ENCODE measurements at places on chromosomes 12 and 14. TPM values are rescaled to one million over a fixed set of nuclear protein-coding genes. Genes with fewer than 3 reads are reported as not detected.

DNA sequence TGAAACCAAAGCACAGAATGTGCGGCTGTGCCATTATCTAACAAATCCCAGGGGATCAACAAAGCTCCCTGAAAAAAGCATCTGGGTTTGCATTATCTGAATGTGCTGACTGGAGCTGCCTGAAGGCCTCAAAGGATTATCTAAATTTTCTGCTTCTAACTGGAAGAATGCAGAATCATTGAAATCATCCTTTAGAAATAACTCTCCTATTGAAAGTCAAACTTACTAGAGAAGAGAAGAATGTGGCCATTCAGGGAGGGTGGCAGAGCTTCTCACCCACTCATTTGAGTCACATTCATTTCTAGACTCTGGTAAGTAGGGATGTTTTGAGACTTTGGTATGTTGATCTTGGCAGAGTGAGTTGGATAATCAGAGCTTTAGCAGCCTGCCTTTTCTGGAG is 220.6 kb upstream of the RGS6 start:
- DNase-seq: no peak

The SMIM10L1 gene
- total RNA-seq: 6.4 TPM

DNA sequence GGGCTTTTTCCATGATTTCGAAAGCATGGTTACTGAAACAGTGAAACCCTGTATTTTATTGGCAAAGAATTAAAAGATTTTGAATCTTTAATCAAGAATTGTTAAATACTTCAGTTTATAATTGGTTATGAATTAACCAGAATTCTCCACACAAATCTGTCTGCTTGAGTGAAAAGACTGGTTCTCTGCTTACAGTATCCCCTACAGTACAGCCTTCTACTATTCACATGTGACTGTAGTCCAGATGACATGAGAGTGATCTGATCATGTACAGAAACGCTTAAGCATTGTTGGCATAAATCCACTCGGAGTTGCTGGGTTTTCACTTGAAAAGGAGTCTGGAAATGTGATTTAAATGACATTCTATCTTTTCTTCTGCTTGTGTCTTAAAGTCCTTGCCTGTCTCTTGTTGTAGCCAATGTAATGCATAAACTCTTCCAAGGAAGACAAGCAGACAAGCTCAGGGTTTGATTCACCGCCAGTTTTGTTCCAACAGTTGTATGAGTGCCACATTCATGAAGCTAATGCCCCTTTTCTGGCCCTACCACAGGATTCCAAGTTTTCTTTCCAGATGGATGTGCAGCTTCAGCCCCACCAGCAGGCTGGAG is 222.0 kb upstream of the LRIG3 start:
- DNase-seq: no peak

- peak; percentile 52 for DNase-seq
These were observed 641.9 kb upstream of the TBX3 start for GRCh38 chr12:115325858-115326257.

GRCh38 chr12:52926596-52927234 is 21.8 kb upstream of the KRT8 start:
- no peak for DNase-seq

GRCh38 chr12:58529897-58530741 is 390.2 kb downstream of the LRIG3 start:
- no peak for DNase-seq

The OVCH1 gene
- not detected for total RNA-seq

DNA sequence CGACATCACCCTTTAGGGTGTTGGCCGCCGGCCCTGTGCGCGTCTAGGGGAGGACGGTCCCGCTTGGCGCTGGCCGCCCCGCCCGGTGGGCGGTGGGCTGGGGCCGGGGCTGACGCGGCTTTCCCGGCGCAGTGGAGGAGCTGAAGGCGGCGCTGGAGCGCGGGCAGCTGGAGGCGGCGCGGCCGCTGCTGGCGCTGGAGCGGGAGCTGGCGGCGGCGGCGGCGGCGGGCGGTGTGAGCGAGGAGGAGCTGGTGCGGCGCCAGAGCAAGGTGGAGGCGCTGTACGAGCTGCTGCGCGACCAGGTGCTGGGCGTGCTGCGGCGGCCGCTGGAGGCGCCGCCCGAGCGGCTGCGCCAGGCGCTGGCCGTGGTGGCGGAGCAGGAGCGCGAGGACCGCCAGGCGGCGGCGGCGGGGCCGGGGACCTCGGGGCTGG is 3.6 kb downstream of the TNFAIP2 start:
- DNase-seq: peak; percentile 83

- DNase-seq: no peak
These were observed 31.0 kb upstream of the DHRS4 start for GRCh38 chr14:23922545-23922944.

The PRH2 gene
- not detected for total RNA-seq

DNA sequence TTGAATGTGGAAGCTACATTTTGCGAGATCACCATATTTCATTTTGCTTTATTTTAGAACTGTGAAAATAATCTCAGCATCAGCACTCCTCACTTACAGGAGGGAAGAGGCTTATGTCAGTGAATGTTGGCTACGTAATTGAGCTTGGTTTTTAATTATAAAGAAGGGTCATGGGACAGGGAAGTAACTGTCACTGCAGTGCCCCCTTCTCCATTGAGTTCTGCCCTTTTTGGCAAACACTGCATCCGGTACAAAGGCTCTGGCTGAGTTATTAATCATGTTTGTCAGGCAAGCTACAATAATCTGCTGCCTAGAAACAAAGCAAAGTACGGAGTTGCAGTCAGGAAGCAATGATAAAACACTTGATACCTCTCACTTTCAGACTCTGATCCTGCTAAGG is 546.7 kb downstream of the SNAPC1 start:
- no peak for DNase-seq

The TAS2R30 gene
- total RNA-seq: 1.4 TPM

The NDUFA12 gene
- total RNA-seq: 41.7 TPM

GRCh38 chr12:50394469-50395029 is 1.9 kb downstream of the FAM186A start:
- no peak for DNase-seq

- no peak for DNase-seq
These were observed 18.3 kb upstream of the SLC38A2 start for GRCh38 chr12:46390881-46391280.

The STXBP6 gene
- total RNA-seq: 0.98 TPM

DNA sequence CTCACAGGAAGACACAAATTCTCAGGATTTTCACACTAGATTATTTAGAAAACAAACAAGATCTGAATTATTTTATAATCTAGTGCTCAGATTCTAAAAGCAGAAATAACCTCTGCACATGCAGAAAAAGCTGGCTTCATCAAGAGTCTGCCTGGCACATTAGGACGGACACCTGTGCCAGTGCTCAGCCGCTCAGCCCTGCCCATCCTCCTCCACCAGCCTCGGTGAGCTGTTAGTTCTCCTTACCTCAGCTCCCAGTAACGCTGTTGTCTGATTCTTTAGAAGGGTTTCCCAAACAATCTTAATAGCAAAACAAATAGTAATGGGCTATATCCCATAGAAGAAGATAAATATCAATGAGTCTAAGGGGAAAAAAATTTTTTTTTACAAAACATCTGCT is 27.7 kb downstream of the DUSP16 start:
- DNase-seq: no peak

- DNase-seq: no peak
These were observed 71.2 kb downstream of the PPFIBP1 start for GRCh38 chr12:27595231-27595642.

DNA sequence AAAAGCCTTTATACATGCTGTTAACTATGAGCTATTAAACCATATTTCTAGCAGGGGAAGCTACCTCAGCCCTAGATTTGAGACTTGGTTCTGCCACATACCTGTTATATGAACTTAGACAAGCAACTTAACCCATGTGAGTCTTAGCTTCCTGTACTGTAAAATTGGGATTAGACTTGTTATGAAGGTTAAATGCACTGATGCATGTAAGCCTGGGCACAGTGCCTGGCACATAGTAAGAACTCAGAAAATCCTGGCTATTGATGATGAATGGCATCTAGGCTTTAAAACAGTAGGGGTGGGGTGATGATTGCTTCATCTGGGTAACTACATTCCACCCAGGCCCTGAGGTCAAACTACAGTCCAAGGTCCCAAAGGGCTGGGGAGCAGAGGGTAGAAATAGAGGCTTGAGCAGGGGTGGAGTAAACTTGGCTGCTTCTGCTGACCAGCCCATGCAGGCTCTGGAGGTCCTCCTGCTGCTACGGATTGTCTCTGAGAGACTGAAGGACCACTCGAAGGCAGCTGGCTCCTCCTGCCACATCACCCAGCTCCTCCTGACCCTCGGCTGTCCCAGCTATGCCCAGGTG is 11.3 kb downstream of the ESPL1 start:
- no peak for DNase-seq

- no peak for DNase-seq
These were observed 19.5 kb downstream of the ANO6 start for GRCh38 chr12:45235087-45236025.

GRCh38 chr12:13114251-13115052 is 11.0 kb upstream of the GSG1 start:
- no peak for DNase-seq

DNA sequence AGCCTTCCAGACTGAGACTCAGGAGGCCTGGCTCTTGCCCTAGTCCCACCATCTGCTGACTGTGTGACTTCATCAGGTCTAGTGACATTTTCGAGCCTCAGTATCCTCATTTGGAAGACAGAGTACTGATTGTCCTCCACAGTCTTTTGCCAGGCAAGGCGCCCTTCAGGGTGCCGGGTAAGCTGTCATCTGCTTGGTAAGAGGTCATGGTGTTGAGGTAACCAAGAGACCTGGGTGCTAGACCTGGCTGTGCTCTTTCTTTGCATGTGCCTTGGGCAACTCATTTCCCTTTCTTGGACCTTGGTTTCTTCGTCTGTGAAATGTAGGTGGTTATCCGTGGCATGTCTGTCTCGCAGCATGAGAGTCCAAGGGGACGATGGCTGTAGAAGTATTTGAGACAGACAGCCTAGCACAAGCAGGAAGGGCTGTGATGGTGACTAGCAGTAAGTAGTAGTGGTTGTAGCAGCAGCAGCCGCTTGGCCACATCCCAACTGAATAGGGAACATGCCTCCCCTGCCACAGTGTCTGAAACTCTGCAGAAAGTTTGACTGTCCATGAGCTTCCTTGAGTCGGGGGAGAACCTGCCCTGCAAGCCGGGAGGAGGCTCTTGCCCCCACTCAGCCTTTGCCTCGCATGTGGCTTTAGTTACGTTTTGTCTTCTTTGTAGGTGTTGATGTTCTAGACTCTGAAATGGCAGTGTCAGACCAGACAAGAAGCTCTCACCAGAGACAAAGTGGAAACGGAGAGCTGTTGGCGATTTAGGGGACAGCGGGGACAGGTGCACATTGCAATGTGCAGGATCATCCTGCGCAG is 40.3 kb downstream of the EVL start:
- DNase-seq: no peak

DNA sequence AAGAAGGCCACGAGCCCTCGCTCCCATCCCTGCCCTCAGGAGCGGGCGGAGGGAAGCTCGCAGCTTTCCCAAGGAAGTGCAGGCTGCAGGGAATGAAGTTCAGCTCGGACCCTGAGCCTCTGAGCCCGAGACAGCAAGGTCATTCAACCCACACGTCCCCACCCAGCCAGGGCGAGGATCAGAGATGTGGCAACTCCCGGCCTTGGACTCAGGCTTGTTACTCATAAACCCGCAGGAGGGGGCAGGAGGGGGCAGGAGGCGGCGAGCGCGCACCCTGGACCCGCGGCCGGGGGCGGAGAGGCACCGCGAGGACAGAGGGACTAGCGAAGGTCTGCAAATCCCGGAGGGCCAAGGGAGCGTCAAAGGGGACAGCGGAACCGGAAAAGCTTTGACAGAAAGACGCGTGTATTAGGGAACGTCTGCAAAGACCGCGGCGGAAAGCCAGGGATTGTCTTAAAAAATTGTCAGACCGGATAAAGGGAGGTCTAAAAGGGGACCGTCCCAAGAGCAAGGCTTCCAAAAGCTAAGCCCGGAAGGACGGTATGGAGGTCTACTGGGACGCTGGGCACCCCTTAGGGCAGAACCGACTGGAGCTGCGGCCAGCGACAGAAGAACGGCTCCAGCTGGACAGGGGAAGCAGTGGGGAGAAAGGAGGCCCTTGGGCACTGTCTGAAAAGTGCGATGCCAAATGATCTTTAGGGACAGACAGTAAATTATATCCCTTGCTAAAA is 611 bp upstream of the DCAF11 start:
- DNase-seq: peak; percentile 98

GRCh38 chr14:51711505-51711904 is 59.8 kb downstream of the FRMD6 start:
- DNase-seq: no peak

The AICDA gene
- total RNA-seq: not detected

GRCh38 chr12:122635471-122635870 is 67.7 kb downstream of the HCAR2 start:
- DNase-seq: no peak

The BCL11B gene
- 0.43 TPM for total RNA-seq

GRCh38 chr14:94164685-94165431 is 9.3 kb upstream of the PPP4R4 start:
- DNase-seq: no peak

- no peak for DNase-seq
These were observed 10.4 kb upstream of the GALNT16 start for GRCh38 chr14:69249603-69250002.

The TNFAIP2 gene
- total RNA-seq: 27.9 TPM

GRCh38 chr12:108333898-108334699 is 5.0 kb downstream of the CMKLR1 start:
- DNase-seq: no peak

GRCh38 chr12:65339161-65339560 is 60.7 kb downstream of the MSRB3 start:
- no peak for DNase-seq

DNA sequence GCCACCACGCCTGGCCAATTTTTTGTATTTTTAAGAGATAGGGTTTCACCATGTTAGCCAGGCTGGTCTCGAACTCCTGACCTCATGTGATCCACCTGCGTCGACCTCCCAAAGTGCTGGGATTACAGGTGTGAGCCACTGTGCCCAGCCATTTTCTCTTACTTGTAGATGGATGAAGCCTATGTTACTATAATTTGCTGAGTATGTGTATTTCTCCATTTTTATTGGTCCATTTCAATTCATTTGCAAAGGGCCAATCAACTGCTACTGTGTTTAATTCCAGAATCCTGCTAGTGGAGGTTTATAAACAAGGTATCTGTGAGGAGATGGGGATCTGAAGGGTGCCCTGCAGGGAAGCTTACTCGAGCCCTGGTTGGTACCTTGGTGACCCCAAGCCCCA is 101.7 kb upstream of the MAX start:
- no peak for DNase-seq

DNA sequence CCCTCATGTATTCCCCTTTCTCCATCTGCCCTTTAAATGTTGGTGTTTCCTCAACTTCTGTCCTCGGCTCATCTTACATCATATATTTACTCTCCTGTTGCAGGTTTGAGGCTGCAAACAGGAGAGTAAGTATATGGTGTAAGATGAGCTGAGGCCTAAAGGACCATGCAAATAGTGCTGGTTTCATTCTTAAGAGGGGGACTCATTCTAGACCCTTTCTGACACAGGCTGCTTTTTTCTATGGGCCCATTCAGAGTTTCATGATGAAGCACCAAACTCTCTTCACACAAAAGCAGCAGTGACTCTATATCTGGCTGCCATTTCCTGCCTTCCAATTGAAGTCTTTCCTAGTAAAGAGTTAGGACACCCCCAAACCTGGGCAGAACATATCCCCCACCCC is 218.5 kb downstream of the PHLDA1 start:
- DNase-seq: no peak

- no peak for DNase-seq
These were observed 266.2 kb upstream of the PELI2 start for GRCh38 chr14:55851961-55852360.

The RNASE2 gene
- 0.33 TPM for total RNA-seq
